ENCODE measurements at places on chromosomes 1 and 21. TPM values are rescaled to one million over a fixed set of nuclear protein-coding genes. Genes with fewer than 3 reads are reported as not detected.

Gene KIF21B
- 2.0 TPM for polyA plus RNA-seq

GRCh38 chr1:89900791-89901708 lies 80.2 kb downstream of the LRRC8D start:
- no peak for DNase-seq

GRCh38 chr1:223208164-223209076 lies 65.4 kb upstream of the TLR5 start:
- DNase-seq: no peak

GRCh38 chr21:32567626-32568025 lies 17.7 kb downstream of the TCP10L start:
- DNase-seq: no peak

- no peak for DNase-seq
Observed at GRCh38 chr1:46455951-46456350, 33.7 kb upstream of the DMBX1 start.

DNA sequence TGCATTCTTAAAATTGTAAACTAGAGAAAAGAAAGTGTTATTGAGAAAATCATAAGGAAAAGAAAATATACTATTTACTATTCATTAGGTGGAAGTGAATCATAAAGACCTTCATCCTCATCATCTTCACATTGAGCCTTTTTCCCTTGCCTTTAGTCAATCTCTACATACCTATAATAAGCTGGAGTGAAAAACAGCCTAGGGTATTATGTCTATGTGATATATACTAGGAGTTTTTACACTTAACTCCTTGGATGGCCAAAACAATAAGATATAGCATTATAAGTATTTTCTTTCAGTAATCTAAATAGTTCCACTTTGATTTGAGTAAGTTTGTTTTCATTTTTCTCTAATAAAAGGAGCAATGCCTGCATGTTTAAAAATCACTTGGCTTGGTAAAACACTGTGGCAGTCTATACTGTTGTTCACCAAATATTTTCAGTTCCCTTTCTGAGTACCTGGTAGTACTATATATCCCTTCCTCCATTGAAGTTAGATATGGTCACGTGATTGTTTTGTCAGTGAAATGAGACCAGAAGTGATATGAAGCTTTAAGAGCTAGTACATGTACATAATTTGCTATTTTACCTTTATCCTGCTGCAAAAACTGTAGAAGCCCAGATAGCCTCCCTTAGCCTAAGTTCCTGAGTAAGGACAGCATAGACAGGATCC lies 78.3 kb downstream of the CLEC20A start:
- DNase-seq: no peak
